ENCODE measurements at places on chromosomes 5 and 9.

GRCh38 chr9:76342858-76343257 lies 51.4 kb downstream of the RFK start:
- DNase-seq = no peak

- no peak for DNase-seq
These were observed 266.2 kb downstream of the TRIM32 start for GRCh38 chr9:116953271-116953670.

DNA sequence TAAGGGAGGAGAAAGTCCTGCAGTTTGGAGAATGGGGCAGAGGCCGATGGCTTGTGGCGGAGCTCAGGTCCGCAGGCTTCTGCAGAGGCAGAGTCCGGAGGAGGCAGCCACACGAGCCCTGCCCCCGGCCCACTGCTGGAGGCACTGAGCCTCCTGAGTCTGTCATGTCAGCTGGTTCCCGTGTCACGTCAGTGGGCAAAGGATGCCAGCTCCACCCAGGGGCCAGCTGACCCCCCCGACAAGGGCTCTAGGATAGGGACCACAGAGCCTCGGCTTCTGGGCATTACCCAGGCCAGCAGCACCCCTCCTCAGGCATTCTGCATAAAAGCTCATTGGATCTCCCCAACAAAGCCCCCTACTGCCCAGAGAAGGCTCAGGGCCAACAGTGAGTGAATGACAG lies 8.5 kb downstream of the SH3PXD2B start:
- no peak for DNase-seq

- DNase-seq = no peak
These were observed 94.4 kb downstream of the ARHGAP26 start for GRCh38 chr5:142864290-142865260.

DNA sequence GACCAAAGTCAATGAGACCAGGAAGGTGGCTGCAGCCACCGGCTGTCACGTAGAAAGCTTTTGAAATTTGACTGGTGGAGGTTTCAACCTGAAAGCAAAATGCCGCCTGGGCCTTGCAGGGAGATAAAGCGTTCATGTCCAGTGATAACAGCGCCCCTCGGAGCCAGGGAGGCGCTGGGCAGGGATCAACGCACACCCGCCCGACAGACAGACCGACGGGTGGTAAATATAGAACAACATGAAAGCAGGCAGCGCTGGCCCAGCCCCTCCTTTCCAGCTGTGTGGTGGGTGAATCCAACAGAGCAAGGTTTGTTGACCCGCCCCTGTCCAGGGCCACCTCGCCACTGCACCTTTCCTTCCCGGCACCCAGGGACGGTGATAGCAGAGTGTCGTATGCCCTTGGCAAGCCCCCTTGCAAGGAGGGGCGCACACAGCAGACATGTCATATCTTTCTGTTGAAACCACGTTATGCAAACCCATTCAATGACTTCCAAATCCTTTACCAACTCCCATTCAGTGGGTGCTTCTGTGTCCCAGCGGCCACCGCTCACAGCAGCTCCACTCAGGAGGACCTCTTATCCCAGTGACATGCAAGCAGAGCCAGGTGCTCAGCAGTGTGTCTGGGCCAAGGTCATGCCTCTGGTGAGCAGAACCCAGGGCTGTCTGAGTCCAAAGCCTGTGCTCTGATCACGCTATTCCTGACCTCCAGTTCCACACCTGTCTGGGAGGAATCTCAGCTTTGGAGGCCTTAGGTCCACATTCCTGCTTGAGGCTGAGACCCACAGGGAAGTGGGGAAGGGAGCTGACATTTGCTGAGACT lies 38.7 kb downstream of the NKX2-5 start:
- no peak for DNase-seq

GRCh38 chr5:37807621-37808301 lies 32.1 kb downstream of the GDNF start:
- no peak for DNase-seq

DNA sequence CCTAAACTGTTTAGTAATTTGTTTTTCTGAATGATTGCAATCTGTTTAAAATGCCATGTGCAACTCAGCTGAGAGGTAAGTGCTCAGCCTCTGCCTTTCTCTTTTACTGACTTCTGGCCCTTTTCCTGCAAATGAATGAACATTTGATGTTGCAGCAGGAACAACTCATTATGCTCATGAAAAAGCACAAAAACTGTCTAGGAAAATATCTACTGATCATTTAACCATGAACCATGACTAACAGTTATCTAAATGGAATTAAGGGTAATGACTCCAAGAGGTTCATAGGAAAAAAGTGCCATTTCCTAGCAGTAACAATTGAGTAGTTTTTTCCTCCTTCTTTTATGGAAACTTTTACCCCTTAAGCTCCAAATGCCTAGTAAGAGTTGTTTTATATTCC lies 70.6 kb upstream of the ANKH start:
- no peak for DNase-seq

GRCh38 chr5:72394688-72395087 lies 74.5 kb downstream of the PTCD2 start:
- DNase-seq = no peak

GRCh38 chr9:132588501-132589147 lies 6.2 kb downstream of the BARHL1 start:
- DNase-seq = no peak

- peak; percentile 29 for DNase-seq
These were observed 16.1 kb upstream of the CRB2 start for GRCh38 chr9:123339666-123340510.

DNA sequence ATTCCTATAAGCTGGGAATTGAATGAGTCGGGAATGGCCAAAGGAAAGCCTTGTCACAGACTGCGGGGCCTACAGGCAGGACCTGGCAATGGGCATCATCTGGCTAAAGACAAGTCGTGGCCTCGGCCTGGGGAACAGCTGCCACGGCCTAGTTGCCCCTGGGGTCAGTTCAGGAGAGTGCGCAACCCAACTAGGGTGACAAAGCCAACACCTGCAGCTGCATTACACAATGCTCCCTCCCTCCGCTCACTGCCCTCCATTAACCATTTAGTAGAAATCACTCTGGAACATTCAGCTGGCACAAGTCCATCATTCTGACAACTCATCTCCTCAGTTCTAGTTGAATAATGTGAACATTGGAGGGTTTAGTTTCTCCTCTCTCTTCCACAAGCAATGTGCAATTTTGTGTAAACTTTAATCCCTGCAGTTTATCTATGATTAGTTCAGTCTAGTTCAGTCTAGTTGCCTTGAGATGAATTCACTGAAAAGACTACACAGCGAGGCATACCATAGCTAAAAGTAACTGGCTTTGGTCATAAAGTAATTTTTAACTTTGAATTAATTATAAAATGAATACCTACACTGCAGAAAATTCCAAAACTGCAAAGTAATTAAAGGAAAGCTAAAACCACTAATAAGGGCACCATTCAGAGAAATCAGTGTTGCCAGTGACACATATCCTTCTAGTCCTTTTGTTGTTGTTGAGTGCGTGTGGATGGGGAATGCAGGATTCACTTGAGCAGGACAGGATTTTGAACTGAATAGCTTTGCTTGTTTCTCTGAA lies 5.1 kb downstream of the GLDC start:
- DNase-seq = no peak

- DNase-seq = no peak
These were observed 37.7 kb downstream of the NEUROG1 start for GRCh38 chr5:135497971-135498636.

- DNase-seq = no peak
These were observed 692 bp downstream of the C1QTNF3 start for GRCh38 chr5:34042321-34042720.

- no peak for DNase-seq
These were observed 97.2 kb downstream of the CRB2 start for GRCh38 chr9:123453076-123453667.

DNA sequence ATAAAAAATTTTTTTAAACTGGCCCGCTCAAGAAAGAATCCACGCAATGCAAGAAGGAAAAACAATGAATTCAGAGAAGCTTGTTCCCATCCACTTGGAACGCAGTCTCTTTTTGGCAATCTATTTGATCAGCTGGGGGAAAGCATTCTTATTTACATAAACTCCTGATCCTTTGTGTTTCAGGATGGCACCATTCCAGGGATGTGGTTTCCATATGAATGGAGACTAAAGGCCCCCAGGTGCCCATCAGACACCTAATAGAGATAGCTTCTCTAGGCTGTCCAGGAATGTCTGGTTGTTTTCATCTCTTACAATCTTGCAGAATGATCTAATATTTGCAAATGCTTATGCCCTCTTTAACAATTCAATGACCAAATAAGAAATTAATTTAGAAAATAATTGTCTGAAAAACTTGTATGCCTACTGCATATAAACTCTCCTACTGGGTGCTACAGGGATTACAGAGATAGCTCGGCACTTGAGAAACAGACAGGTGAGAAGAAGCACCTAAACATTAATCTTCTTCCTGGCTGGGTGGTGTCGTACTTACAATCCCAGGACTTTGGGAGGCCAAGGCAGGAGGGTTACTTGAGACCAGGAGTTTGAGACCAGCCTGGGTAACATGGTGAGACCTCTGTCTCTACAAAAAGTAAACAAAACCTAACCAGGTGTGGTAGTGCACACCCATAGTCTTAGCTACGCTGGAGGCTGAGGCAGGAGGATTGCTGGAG lies 3.0 kb upstream of the RASGRF2 start:
- DNase-seq = no peak

DNA sequence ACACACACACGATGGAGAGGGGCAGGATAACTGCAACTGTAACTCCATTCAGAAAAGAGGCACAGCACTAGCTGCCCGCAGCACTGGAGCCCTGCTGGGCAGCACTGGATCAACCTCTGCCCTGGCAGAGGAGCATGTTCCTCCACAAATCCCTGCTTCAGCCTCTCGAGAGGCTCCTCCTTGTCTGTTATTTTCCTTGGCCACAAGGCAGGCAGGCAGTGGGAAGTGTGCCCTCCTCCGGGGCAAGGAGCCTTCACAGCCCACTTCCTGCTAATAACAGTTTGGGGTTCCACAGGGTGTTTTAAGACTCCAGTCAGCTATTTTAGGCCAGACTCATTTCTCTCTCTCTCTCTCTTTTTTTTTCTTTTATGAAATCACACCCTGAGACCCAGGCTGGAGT lies 11.8 kb downstream of the FXN start:
- no peak for DNase-seq

DNA sequence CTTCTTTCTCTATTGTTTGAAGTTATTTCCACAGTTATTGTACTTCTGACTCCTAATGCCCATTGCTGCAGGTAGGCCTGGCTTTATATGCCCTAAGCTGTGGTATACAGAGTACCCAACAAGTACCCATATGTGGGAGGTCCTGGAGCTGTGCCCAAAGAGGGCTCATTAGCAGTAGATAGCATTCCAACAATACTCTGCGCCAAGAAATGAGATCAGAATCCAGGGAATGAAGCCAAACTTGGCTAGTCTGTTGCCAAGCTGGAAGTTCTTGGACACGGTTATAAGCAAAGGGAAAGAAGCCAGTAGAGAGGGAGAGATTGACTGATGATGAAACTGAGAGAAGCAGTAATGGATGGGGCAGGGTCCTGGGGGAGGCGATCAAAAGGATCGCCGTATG lies 29.7 kb upstream of the FAM169A start:
- DNase-seq = no peak

DNA sequence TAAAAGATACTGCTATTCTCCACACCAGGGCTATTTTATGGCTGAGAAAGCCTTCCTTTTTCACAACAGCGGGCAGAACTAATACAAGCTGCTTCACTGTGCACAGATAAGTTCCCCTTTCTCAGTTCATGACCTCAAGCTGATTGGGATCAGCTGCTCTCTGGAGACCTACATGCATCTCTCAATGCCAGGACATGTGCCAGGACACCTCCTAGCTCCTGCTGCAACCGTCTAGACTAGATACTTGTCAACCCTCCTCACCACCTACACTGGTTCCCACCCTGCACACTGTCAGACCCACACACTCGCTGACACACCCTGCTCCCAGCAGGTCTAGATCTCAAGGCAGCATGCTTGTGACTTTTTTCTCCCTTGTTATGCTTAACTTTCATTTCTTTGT lies 39.8 kb downstream of the STARD4 start:
- DNase-seq = no peak

DNA sequence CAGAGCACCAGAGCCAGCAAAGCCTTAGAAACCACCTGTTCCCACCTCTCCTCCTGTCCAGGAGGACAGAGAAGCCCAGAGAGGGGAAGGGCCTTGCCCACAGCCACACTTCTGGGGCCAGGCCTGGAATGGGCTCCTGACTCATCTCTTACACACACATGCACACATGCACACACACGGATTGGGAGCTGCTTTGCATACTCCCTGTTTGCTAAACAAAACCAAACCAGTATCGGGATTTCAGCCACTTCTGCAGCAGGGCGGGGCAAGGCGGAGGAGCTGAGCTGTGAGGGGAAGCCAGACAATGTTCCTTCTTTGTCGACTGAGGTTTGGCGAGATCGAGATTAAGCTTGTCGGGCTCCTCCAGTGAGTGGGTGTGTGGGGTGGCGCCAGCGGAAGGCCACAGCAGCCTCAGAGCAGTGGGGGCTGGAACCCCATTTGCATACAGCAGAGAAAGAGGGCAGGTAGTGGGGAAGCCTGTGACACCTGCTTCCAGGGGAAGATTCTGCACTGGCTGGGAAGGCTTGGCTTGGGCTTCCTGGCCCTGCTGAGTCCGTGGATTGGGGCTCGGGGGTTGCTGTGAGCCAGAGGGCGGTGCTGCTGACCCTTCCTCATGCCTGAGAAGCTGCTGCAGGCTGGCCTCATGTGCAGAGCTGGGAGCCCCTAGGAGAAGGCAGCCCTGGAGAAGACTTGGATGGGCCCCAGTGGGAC lies 16.1 kb downstream of the GFI1B start:
- no peak for DNase-seq

DNA sequence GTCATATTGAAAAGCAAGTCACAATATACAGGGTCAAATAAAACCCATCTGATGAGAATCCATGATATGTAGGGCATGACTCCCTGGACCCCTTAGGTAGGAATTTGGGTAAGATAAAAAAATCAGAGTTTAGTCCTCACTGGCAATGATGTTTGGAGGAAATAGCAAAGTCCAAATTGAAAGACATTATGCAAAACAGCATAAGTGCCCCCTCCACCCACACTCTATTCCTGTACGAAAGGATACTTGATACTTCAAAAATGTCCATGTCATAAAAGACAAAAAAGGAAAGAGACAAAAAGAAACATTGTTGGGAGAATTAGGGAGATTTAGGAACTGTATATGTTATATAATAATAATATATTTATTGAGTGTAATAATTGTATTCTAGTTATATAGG lies 96.1 kb upstream of the RASGRF2 start:
- DNase-seq = no peak

GRCh38 chr5:138611678-138612218 lies 36.5 kb upstream of the HSPA9 start:
- no peak for DNase-seq

DNA sequence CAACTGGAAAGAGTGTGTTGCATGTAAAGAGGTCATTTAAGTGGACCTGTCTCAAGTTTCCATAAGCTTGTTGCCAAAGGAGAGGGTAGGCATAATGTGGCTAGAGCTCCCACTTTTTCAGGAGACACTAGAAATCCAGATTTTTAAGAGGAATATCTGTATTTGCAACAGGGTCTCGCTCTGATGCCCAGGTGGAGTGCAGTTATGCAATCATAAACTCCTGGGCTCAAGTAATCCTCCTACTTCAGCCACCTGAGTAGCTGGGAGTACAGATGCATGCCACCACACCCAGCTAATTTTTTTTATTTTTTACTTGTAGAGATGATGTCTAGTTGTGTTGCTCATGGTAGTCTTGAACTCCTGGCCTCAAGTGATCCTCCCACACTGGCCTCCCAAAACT lies 183.5 kb downstream of the NIPBL start:
- no peak for DNase-seq

All from CD4-positive, alpha-beta T cell (primary cell).